Stimulated activated CD8-positive, alpha-beta memory T cell treated with anti-CD3 and anti-CD28 coated beads, Interleukin-7, amount 100 ng/mL, for 1 hour (primary cell): ENCODE measurements at places on chromosomes 13 and 19.

GRCh38 chr13:113138792-113139551 lies 16.4 kb downstream of the F10 start:
- no peak for DNase-seq

DNA sequence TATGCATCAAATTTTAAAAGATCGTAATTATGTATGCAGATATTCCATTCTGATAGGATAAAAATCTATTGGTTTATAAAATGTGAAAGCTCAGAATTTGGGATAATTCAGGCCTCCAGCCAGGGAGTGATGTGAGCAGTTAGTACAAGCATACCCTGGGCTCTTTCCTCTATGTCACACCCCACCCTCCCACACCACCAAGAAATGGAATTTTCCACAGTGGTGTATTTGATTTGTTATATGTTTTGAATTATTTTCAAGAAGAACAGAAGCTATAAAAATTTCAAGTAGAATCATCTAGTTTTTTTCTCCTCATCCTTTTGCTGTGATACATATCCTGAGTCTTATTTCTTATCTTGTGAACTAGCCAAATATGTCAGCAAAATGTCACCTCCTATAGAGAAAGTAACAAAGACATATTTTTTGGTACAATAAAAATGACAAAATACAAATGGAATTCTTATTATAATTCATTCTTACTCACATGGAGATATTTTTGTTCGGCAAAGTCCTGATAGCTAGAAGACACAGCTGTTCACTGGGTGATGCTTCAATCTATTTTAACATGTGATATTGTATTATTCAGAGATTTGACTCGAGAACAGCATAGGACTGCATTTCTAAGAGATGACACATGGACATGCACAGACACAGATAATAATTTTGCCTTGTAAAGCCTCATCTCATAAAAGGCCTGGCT lies 61.2 kb upstream of the FRY start:
- DNase-seq, result no peak

- no peak for DNase-seq
Observed at GRCh38 chr13:109576331-109576813, 210.0 kb downstream of the IRS2 start.

DNA sequence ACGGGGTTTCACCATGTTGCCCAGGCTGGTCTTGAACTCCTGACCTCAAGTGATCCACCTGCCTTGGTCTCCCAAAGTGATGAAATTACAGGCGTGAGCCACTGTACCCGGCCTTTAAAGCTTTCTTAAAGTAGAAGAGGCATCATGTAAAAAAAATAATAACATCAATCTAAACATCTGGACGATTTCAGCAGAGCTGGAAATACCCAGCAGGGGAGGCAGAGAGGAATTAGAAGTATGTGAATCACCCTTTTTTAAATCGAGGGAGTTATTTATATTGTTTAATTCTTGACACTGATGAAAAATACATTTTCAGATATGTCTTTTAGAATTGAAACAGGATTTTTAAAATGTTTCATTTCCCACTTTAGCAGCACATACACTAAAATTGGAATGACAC lies 37.4 kb upstream of the MTIF3 start:
- DNase-seq, result no peak

DNA sequence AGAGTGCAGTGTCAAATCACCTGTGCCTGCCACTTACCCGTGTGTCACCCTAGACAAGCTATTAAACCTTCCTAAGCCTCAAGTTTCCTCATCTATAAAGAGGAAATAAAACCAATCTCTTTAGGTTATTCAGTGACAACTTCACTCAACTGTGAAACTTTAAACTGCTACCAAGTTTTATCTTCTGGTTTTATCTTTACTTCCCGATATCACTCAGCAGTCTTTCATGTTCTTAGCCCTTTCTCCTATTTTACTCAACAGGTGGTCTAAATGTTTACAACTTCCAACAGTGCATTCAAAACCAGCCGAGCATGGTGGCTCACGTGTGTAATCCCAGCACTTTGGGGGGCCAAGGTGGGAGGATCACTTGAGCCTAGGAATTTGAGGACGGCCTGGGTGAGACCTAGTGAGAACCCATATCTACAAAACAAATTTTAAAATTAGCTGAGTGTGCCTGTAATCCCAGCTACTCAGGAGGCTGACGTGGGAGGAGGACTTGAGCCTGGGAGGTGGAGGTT lies 59.6 kb downstream of the GPALPP1 start:
- DNase-seq, result no peak

- no peak for DNase-seq
Observed at GRCh38 chr13:97245011-97245410, 22.9 kb downstream of the MBNL2 start.

DNA sequence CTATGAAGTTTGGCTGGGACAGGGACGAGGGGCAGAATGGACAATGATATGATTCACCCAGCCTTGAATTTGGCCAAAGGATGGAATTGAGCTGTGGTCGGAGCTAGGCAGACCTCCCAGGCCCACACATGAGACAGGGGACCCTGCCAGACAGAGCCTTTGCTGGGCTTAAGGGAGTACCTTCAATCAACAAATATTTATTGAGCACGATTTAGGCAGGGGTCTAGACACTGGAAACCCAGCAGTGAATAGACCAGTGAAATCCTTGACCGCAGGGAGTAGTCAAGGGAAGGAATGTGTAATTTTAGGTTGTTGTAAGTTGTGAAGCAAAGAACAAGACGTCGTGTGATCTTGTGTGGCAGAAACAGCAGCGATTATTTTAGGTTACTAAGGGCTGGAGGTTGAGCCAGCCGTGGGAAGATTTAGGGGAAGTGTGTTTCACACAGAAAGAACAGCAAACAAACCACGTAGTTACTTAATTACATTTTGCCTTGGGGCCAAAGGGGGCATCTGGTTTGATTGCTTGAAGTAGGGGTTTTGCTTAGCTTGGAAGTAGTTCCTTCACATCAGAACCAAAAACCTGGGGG lies 16.9 kb upstream of the AP1M2 start:
- no peak for DNase-seq

DNA sequence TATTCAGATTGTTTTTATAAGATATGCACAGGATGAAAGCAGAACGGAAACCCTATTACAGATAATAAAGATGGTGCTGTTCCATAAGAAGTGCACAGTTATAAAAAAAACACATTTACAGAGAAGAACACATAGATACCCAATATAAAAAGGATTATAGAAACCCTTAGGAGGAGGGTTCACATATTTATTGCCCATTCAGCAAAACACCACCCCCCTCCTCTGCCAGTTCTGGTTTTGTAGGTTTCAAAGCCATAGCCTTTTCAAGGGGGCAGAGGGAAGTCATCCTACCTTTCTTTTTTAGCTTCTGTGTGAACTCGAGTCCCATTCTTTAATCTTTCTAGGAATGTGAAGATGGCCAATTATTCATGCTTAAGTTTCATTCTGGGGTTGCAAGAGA lies 511.2 kb downstream of the GPC5 start:
- no peak for DNase-seq

- no peak for DNase-seq
Observed at GRCh38 chr19:31146015-31146414, 203.2 kb downstream of the TSHZ3 start.

- no peak for DNase-seq
Observed at GRCh38 chr13:52809310-52809769, 39.1 kb downstream of the PCDH8 start.

DNA sequence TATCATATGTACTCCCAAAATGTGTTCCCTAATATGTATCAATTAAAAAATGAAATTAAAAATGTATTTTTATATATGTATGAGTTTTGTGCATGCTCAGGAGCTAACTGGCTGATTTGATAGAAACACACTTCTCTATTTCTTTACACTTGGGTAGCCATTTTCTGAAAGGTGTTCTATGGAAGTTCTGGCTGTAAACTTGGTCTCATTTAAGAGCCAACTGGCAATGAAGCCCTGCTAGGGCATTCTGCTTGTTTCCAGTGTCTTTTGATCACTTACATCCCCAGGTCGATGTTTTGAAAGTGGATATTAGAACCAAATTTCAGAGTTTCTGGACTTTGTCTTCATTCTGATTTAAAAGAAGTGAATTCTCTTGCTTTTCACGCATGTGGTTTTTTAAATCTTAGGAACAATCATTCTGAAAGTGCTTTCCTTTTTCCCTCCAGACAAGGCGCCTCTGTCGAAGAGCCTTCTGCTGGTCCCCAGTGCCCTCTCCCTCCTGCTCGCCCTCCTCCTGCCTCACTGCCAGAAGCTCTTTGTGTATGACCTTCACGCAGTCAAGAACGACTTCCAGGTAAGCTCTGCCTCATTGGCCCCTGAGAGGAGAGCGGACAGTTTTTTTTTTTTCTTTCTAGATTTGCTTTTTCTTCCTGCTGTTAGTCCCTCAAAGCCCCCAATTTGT lies 20.1 kb downstream of the GPR18 start:
- no peak for DNase-seq

- no peak for DNase-seq
Observed at GRCh38 chr19:13762635-13763235, 1.6 kb upstream of the MRI1 start.

DNA sequence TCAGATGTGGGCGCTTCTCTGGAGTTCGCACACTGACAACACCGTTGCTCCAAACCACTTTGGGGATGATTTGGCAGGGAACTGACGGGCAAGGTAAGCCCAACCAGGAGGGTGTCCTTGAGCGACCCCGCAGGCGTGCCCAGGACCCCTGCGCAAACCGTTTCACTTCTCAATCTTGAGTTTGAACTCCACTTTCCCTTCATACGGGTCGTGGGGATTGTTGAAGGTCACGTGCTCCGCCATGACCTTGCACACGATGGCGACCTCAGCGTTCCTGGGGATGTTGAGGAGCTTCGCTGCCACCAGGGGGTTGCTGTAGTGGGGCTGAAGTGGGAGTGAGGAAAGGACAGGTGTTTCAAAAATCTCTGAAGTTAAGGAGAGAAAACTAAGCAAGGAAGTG lies 8.8 kb downstream of the ATP4B start:
- DNase-seq, result no peak

DNA sequence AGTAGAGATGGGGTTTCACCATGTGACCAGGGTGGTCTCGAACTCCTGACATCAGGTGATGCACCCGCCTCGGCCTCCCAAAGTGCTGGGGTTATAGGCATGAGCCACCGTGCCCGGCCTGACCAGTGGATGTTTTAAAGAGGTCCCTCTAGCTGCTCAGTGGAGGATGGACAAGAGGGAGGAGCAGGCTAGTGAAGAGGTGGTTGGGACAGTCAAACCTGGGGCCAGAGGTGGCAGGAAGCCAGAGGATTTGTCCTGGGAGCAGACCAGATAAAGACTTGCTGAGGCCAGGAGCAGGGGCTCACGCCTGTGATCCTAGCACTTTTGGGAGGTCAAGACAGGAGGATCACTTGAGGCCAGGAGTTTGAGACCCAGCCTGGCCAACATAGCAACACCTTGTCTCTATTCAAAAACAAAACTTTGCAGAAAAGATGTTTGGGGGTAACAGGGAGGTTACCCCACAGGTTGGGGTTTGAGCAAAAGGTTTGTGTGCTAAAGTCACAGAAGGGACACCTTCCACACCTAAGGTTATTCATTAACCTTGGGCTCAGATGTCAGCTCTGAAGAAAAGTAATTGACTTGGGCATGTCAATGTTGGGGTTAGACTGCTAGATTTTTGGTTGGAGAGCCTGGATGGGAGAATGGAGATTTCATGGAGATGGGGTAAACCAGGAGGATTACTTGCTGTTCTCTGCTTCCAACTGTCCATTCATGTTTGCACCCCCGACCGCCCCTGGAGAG lies 9.0 kb downstream of the BCAM start:
- no peak for DNase-seq

- DNase-seq, result no peak
Observed at GRCh38 chr13:69600811-69601210, 506.8 kb upstream of the ATXN8OS start.

- DNase-seq, result no peak
Observed at GRCh38 chr13:97752961-97753668, 200.4 kb upstream of the IPO5 start.

GRCh38 chr13:101611491-101612475 lies 159.3 kb downstream of the ITGBL1 start:
- DNase-seq, result no peak

DNA sequence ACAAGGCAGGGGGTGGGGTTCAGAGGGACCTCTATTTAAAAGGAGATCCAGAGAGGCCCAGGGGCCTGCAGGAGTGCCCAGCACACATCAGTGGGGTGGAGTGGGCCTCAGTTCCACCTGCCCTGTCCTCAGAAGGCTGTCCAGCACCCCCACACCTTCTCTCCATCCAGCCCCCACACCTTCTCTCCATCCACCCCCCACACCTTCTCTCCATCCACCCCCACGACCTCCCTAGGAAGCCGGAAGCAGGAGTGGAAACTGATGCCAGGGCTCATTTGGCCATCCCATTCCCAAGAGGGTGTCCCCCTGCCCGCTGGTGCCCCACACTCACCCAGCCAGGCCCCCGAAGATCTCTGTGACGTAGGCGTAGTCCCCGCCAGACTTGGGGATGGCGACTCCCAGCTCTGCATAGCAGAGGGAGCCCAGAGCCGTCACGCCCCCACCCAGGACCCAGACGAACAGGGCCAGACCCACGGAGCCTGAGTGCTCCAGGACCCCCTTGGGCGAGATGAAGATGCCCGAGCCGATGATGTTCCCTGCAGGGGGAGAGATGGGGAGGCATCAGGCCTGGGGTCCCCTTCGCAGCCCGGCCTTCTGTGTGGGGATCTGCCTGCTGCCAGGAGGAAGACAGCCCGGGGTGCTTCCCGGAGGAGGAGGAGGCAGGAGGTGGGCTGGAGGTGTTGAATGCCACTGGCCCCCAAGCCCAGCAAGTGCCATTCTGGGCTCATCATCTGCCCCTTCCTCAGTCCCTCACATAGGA lies 10.0 kb downstream of the SLC7A10 start:
- no peak for DNase-seq

DNA sequence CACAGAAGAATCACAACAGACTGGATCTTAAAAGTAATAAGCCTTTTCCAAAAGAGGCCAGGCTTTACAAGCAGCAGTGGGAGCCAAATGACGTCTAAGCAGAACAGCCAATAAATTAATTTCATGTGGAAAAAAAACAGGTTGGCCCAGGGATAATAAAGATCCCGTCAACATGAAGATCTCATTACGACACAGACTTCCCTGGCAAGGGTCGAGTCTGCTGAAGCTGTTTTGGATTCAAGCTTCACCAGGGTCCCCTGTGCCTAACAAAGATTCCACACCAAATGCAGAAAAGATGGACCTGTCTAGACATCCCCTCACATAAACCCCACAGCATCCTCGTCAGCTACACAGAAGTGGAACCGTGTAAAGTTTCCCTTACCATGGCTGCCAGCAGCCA lies 215.1 kb upstream of the ZNF507 start:
- DNase-seq, result no peak

DNA sequence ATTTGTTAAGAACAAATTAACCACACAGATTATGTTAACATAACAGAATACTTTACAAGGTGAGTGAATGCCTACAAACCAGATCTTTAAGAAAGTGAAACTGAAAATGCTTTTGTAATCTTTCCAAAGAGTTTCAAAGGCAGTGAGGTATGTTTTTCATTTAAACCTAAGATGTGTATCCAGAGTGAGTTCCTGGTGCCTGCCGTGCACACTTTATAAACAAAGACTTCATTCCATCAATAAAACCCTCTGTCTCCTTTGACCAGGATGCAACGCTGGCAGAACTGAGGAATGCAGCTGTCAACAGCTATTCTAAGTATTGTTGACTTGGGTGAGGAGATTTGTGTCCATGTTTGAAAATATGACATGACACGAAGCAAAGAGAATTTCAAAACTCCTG lies 344.6 kb downstream of the DNAJC15 start:
- no peak for DNase-seq
